ENCODE measurements at places on chromosomes 12 and 14.

DNA sequence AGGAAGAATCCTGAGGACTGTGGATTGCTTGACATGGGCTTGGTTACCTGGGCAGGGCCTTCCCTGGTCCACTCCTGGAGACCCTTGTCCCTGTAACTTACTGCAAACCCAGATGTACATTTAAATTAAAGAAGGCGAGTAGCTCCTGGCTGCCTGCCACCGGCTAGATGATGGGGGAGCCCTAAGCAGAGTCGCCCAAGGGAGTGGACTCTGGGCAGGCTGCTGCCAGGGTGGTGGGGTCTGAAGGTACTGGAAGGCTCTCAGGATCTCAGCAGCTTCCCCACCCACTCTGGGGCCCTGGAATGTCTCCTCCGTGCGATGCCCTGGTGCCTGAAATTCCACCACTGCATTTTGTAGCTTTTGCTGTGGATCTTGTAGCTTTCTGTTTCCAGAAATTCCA lies 74.7 kb downstream of the FBXL14 start:
- no peak for DNase-seq

GRCh38 chr14:81273521-81273920 lies 52.8 kb upstream of the GTF2A1 start:
- DNase-seq, result no peak

DNA sequence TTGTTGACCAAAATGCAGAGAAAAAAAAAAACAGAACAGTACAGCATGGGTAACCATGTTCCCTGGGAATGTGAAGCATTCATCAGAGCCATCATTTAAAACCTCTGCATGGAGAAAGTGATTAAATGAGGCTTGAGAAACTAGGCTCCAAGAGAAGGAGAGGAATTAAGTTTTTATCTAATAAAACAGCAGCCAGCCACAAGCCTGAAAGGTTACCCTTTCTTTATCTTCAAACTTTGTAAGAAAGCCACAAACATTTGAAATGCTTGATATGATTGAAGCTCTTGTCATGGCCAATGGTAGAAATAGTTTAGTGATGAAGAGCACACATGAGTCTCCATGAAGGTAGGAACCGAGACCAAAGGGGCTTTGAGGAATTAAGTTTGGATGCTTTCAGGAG lies 144.9 kb upstream of the SYT1 start:
- no peak for DNase-seq

DNA sequence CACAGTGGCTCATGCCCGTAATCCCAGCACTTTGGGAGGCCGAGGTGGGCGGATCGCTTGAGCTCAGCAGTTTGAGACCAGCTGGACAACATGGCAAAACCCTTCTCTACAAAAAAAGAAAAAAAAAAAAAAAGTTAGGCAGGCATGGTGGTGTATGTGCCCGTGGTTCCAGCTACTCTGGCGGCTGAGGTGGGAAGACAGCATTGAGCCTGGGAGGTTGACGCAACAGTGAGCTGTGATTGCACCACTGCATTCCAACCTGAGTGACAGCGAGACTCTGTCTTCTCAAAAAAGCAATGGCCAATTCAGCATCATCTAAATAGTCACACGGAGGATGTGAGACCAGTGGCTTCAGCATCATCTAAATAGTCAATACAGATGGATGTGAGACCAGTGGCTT lies 10.4 kb upstream of the SAMD4A start:
- no peak for DNase-seq

DNA sequence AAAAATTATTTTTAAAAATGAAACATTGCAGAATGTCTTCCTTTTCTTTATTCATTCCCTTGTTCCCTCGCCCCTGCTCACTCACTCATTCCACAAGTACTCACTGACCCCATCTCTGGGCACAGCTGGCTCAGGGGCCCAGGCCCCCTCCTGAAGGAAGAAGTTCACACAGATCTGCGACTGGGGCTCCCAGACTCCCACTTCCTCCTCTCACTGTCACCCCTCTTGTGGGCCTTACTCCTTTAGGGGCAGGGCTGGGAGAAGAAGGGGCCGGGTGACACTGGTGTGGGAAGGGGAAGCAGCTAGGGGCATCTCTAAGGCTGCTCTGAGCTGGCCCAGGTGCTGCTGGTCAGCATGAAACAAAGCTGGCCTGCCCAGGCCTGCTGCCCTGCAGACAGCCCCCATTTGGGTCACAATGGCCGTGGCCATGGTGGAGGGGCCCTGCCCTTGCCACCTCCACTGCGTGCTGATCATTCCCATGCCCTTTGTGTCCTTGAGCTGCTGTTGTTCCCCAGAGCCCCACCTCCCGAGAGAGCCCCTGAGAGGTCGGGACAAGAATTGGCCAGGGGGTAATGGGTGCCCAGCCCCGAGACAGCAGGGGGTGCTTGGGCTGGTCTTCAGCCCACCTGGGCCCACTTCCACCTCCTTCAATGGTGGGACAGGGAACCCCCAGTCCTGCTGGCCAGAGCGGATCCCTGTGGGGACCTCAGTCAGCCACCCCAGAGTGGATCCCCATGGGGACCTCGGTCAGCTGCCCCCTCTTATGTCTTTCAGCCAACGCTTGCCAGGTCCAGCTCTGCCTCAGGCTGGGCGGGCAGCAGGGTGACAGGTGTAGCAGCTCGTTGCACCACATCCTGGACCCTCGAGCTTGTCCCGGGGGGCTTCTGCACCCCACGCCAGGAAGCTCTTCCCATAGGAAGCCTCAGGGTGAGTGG lies 212.4 kb upstream of the C14orf180 start:
- DNase-seq, result no peak

DNA sequence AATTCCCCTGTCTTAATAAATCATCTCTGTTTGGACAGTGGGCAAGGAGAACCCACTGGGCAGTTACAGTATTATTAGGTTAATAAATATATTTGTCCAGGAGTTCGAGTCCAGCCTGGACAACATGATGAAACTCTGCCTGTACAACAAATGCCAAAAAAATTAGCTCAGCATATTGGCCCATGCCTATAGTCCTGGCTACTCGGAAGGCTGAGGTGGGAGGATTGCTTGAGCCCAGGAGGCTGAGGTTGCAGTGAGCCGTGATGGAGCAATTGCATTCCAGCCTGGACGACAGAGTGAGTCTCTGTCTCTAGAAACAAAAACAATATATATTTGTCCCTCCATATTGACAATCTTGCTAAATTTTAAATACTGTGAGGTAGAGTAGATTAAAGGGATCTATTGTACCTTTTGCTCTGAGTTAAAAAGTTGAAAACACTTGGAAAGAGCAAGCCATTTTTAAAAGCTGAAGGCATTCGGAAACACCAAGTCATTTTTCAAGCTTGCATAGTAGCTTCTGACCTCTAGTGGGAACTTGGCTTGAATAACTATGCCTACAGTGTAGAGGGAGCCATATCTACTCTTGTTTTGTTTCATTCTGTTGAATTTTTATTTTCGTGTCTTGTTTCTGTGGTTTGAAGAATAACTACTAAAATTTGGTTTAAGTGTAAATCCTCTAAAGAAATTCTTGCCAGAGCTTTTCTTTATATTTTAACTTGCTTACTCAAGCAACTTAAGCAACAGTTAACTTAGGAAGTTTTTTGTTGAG lies 14.6 kb upstream of the EEA1 start:
- DNase-seq, result no peak

- DNase-seq, result peak; percentile 14
These were observed 56.5 kb downstream of the GTF2A1 start for GRCh38 chr14:81164167-81164774.

- no peak for DNase-seq
These were observed 80.4 kb upstream of the KCNA1 start for GRCh38 chr12:4829161-4829792.

GRCh38 chr14:64997108-64997794 lies 10.6 kb downstream of the FNTB start:
- no peak for DNase-seq

DNA sequence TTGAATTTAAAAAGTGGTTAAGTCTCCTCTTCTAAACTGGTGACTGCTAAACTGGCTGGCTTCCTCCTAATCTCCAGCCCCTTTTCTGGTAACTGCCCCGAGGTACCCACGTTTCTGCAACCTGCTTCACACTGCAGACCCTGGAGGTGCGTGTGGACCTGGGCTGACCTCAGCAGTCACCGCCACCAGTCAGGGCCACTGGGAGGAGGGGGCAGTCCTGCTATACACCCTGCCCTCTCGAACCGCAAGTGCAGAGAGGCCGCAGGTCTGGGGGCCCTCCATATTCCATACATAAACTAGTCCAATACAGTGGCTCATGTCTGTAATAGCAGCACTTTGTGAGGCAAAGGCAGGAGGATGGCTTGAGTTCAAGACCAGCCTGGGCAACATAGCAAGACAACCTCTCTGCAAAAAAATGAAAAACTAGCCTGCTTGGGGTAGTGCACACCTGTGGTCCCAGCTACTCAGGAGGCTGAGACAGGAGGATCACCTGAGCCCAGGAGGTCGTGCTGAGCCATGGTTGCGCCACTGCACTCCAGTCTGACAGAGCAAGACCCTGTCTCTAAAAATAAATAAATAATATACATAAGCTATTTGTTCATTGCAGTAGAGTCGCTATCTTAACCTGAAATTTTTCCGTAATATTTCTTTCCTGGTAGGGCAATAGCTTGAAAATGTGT lies 25.6 kb downstream of the VPS37B start:
- no peak for DNase-seq

DNA sequence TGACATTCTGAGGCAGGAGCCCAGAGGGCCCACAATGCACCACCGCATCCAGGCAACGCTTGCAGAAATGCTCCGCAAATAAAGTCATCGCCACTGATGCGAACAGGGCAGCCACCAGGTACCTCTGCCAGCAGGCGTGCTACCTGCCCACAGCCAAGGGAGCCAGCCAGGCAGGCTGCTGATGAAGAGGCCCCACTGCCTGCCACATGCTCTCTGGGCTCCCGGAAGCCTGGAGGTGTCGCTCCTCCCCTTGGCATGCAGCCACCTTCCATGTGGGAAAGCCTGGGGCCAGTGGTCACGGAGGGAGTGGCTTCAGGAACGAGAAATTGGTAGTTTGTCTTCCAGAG lies 14.7 kb downstream of the GPR132 start:
- DNase-seq, result no peak

DNA sequence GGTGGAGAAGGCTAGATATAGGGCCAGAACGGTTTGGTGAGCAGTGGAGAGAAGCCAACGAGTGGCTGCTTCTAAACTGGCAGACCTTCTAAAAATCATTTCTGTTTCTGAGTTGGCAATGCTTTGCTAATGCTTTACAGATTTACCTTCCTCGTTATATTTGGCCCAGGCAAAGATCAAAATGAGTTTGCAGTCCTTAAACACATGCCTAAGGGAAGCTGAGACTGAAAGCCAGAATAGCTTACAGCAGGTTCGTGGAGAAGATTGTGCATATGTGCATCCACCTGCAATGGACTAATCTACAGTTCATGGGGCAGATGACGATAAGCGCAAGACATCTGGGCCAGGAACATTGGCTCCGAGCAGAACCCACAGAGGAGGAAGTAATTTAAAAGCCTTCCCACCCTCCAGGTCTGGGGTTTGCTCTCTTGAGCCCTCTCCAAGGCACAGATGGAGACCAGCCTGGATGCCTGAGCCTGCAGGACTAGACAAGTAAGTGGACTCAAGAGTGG lies 99.4 kb downstream of the NINJ2 start:
- no peak for DNase-seq

GRCh38 chr14:52735921-52736489 lies 6.0 kb downstream of the STYX start:
- DNase-seq, result no peak

- DNase-seq, result no peak
These were observed 6.7 kb upstream of the FZD10 start for GRCh38 chr12:130155416-130156073.

- DNase-seq, result no peak
These were observed 49.9 kb downstream of the ITPR2 start for GRCh38 chr12:26783131-26783526.

DNA sequence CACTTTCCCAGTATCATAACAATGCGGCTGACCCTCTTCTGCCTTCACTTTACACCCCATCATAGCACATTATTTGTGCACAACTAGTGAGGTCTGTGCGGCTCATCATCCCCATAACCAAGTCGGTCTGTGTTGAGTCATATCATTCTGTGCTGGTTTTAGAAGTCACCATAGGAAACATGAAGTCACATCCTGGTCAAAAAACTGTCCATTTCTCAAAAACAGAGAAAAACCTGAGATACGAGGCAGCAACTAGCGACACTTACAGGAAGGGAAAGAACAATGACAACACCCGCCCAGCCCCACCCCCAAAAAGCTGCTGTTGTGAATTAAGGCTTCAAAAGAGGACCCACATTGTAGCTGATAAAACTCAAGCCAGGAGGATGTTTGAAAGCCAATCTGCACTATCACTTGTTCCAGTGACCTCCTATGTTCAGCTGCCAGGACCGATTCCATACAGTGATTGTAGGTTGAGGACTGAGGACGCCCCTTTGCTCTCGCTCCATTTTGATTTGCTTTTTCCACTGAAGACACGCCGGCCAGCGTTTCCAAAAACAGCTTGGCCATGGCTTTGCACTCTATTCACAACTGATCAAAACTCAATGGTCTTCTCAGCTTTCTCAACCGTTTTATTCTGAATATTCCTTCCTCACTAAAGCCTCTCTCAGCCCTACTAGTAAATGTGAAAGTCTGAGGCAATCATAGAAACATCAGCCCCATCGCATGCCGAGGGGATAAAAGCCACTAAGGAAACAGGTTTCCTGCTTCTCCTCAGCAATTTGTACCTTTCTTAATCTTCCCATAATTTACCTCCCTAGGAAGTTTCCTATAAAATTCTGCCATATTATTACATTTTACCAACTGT lies 87.5 kb downstream of the DUSP16 start:
- DNase-seq, result peak; percentile 34

- DNase-seq, result no peak
These were observed 7.9 kb downstream of the ZNF385A start for GRCh38 chr12:54376596-54376995.

GRCh38 chr14:32129124-32129523 lies 52.0 kb downstream of the ARHGAP5 start:
- DNase-seq, result no peak

- no peak for DNase-seq
These were observed 754 bp downstream of the ACSS3 start for GRCh38 chr12:81078469-81079196.

DNA sequence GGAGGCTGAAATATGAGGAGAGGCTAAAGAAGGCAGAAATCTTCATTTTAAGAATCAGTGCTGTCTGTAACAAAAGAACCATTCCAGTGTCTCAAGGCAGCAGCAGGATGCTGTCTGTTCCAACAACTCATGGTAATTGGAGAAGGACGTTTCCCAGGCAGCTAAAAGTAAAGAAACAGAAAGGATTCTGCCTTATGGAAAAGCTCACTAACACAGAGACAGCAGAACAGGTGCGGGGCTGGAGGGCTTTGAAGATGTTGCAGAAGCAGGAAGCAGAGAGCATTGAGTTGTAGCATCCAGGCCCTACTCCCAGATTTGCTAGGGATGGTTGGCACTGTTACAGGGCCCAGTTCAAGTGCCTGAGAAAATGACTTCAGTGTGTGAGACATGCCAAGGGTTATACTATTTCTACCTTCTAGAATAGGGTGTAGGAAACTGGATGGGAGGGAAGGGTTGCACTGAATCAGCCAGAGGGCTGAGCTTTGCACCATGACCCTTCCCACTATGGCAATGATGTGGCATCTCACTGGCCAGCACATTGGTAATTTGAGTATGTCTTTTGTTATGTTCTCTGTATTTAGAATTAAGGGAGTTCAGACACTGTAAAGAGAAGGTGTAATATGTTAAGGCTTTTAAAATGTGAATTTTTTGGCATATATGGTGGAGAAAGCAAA lies 160.0 kb upstream of the FBXO33 start:
- DNase-seq, result no peak

GRCh38 chr14:33460164-33460563 lies 490.7 kb downstream of the EGLN3 start:
- DNase-seq, result no peak

GRCh38 chr12:76590131-76590530 lies 30.6 kb upstream of the OSBPL8 start:
- no peak for DNase-seq

- no peak for DNase-seq
These were observed 3.1 kb downstream of the MAP3K12 start for GRCh38 chr12:53495903-53496751.

GRCh38 chr12:10189653-10190052 lies 10.8 kb downstream of the TMEM52B start:
- no peak for DNase-seq
